ENCODE measurements at places on chromosomes 6 and 20.

GRCh38 chr6:152348116-152348515 is 289.0 kb downstream of the SYNE1 start:
- no peak for DNase-seq

DNA sequence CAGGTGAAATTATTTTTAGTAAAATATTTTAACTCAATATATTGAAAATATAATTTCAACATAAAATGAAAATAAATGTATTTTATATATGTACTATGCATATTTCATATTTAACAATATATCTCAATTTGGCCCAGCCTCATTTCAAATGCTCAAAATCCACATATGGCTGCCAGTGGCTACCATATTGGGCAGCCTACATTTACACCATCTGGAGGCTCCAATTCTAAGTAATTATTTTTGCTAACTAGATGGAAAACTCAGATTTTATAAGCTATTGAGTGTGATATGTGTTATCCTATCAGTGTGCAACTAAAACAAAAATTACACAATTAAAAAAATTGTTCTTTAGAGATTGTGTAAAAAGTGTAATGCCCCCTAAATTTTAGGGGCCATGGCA is 96.9 kb downstream of the SOX4 start:
- DNase-seq, result no peak

DNA sequence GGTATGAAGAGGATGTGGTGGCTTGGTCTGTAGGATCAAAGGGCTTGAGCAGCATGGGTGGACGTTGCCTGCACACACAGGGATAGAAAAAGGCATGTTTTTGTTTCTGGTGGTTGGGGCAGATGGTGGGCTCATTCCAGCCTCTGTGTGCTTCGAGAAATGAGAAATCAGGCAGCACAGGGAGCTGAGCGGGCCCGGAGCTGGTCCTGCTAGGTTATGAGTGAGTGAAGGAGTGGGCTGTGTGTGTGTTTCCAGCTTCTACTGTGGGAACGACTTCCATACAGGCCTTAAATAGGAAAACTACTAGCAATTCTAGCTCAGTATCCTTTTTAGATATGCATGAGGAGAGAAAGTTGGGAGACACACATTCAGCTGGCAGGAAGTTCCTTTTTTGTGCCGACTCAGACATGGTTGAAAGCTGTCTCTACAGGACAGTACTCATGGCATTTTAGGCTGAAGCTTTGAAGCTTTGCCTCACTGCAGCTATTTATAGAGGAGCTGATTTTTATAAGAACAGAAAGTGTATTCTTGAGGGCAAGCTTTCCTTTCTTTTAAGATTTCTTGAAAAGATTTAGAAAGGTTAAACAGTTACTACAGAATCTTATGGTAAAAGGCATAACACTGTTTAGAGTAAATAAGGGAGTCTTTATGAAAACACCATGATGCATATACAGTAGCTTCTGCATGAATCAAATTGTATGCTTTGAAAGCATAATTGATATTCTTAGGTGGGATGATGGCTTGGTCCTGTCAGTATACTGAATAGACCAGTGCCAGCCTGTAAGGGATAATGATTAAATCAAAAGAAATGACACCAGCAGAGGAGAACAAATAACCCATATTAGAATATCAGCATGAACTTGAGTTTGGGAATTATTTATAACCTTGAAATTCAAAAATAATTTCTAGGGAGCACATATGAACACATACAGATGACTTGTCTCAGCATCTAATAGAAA is 104.0 kb upstream of the MAN1A1 start:
- no peak for DNase-seq

DNA sequence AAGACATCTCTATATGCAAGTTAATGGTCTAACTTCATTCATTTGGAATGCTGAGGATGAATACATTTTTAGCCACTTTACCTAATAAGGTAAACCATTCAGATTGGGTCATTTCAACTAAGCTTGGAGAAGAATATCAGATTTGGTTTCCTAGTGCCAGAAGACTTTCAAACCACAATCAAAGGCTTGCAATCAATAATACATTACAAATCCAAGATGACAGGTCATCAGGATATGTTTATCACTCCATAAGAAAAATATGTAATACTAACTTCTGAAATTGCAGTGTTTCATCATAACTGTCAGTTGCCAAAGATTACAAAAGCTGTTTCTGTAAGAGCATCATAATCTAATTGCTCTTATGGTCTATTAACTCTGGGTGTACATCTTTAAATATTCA is 654.0 kb downstream of the COL12A1 start:
- DNase-seq, result no peak

DNA sequence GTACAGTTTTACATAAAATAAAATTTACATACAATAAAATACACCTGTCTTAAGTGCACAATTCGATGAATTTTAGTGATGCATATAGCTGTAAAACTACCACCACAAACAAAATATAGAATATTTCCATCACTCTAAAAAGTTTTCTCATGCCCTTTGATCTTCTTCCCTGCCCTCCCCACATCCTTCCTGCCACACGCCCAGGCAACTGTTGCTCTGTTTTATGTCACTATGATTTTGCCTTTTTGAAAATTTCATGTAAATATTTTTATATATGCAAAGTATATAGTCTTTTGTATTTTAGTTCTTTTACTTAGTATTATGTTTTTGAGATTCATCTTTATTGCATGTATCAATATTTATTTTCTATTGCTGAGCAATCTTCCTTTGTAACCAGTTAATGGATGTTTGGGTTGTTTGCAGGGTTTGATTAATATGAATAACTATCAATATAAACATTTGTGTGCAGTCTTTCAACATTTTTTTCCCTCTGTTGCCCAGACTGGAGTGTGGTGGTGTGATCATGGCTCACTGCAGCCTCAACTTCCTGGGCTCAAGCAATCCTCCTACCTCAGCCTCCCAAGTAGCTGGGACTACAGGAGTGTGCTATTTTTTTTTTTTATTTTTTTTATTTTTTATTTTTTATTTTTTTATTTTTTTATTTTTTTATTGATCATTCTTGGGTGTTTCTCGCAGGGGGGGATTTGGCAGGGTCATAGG is 23.8 kb upstream of the SAMHD1 start:
- DNase-seq, result peak; percentile 49

DNA sequence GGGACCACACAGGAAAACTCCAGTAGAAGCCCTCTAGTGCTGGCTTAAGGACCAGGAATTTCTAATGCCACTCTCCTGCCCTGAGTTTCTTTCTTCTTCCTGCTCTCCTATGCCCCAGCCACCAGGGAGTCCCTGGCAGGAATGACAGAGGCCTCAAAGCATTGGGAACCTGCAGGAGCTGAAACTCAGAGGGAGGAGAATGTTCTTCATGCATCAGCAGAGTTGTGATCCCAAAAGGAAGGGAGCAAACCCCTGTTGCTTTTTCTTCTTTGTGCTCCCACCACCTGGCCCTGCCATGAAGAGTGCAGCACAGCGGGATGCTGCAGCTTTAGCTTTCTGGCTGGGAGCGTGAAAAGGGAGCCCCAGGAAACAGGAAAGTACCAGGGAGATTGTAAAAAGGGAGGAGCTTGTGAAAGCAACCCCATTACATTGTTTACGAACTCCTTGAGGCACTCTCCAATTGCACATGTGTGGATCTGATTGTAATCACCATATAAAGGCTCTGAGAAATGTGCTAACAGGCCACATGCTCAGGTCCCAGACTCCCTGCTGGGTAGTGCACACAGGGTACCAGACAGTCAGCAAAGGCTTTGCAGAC is 34.7 kb upstream of the FKBP1A start:
- DNase-seq, result no peak

Measured in activated gamma-delta T cell treated with anti-CD3 and anti-CD28 coated beads, Interleukin-2, amount 50 U/mL, for 16 hours (primary cell).